Osteocyte (in vitro differentiated cells): ENCODE measurements at places on chromosomes 4 and X. TPM values are rescaled to one million over a fixed set of nuclear protein-coding genes. Genes with fewer than 3 reads are reported as not detected.

DNA sequence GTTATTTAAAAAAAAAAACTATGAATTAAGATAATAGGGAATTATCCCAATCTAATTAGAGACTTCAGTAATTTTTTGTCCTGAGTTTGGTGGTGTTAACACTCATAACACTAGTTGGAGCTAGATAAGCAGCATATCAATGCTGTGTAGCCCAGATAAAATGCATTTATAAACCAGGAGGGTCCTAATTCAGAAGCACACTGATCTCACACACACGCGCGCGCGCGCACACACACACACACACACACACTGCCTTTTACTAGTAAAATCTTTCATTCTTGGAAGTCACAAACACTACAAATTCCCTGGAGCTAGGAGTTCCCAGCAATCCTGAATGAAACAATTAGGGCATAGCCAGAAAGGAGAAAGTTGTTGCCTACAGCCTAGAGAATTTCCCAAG lies 3.2 kb downstream of the UNC5C start:
- DNase-seq, result no peak
- peaks cover 72% of the 10 kb centered on the region for H3K27me3 ChIP-seq
- H3K27ac ChIP-seq, result no peak overlapping the region
- no peaks in the 10 kb centered on the region for H3K36me3 ChIP-seq
- H3K4me1 ChIP-seq, result peaks cover 17% of the 10 kb centered on the region
- no peak overlapping the region for H3K4me3 ChIP-seq

- H3K36me3 ChIP-seq, result peaks cover 3% of the 10 kb centered on the region
- no peak for DNase-seq
- peaks cover 27% of the 10 kb centered on the region for H3K4me1 ChIP-seq
- peak overlapping the region; percentile 20 for H3K4me3 ChIP-seq
These were observed 3.2 kb downstream of the CXorf38 start for GRCh38 chrX:40644176-40644575.

GRCh38 chrX:112067601-112068000 lies 15.0 kb downstream of the TRPC5 start:
- no peak for DNase-seq
- H3K27me3 ChIP-seq, result no peaks in the 10 kb centered on the region
- no peak overlapping the region for H3K4me3 ChIP-seq
- no peaks in the 10 kb centered on the region for H3K36me3 ChIP-seq
- no peaks in the 10 kb centered on the region for H3K4me1 ChIP-seq

- no peak for DNase-seq
- no peak overlapping the region for H3K27ac ChIP-seq
- H3K27me3 ChIP-seq, result no peaks in the 10 kb centered on the region
- H3K4me3 ChIP-seq, result no peak overlapping the region
- no peaks in the 10 kb centered on the region for H3K4me1 ChIP-seq
These were observed 373.8 kb downstream of the STIM2 start for GRCh38 chr4:27234306-27234899.

GRCh38 chr4:188417181-188417580 lies 277.9 kb downstream of the TRIML1 start:
- no peak for DNase-seq
- H3K4me3 ChIP-seq, result no peak overlapping the region
- no peaks in the 10 kb centered on the region for H3K36me3 ChIP-seq
- H3K27ac ChIP-seq, result no peak overlapping the region

- H3K27me3 ChIP-seq, result peaks cover 3% of the 10 kb centered on the region
- no peak overlapping the region for H3K4me3 ChIP-seq
These were observed 29.8 kb downstream of the SPANXA2 start for GRCh38 chrX:141619336-141619735.

- H3K27me3 ChIP-seq, result no peaks in the 10 kb centered on the region
- no peak for DNase-seq
These were observed 87.0 kb downstream of the ZNF827 start for GRCh38 chr4:145851511-145852201.

DNA sequence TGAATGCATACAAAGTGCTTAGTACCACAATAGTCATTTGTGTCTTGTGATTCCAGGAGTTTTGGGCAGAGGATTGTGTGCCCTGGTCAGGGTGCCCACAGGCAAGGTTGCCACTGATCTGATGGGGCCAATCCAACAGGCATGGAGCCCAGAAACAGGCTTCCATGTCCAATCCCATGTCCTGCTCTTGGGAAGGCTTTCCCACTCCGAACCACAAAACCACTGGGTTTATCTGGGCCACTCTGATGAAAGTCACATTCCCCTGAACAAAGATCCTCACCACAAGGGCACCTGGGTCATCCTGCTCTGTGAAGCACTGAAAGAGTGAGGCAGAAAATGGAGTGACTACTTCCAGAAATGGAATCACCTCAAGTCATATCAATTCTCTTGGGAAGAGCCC lies 96.9 kb downstream of the MAMLD1 start:
- DNase-seq, result no peak
- H3K4me3 ChIP-seq, result no peak overlapping the region
- H3K27me3 ChIP-seq, result no peaks in the 10 kb centered on the region
- no peaks in the 10 kb centered on the region for H3K4me1 ChIP-seq
- no peak overlapping the region for H3K27ac ChIP-seq
- H3K36me3 ChIP-seq, result peaks cover 5% of the 10 kb centered on the region

DNA sequence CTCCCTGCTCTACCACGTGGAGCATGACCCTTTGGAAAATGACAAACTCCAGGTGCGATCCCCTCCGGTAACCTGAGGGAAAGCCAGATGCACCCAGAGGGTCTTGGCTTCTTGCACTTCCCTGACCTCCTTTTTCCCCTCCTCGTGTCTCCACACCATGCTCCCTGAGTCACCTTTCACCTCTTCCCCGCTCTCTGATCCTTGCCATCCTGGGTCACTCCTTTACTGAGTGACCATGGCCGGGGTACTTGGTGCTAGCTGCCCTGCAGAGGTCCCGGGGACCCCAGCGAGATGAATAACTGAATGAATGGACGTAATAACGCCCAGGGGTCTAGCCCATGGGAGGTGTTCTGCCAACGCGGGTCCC lies 401 bp upstream of the ZFP92 start:
- H3K4me1 ChIP-seq, result no peaks in the 10 kb centered on the region
- no peak overlapping the region for H3K4me3 ChIP-seq
- H3K27me3 ChIP-seq, result peaks cover 8% of the 10 kb centered on the region
- no peaks in the 10 kb centered on the region for H3K36me3 ChIP-seq
- no peak overlapping the region for H3K27ac ChIP-seq
- no peak for DNase-seq

- no peaks in the 10 kb centered on the region for H3K4me1 ChIP-seq
- no peak for DNase-seq
- peaks cover 3% of the 10 kb centered on the region for H3K36me3 ChIP-seq
- H3K27ac ChIP-seq, result no peak overlapping the region
- H3K4me3 ChIP-seq, result no peak overlapping the region
These were observed 550.7 kb downstream of the ADGRL3 start for GRCh38 chr4:61750810-61751209.

GRCh38 chrX:41526925-41527324 lies 79.8 kb downstream of the NYX start:
- no peak for DNase-seq
- H3K36me3 ChIP-seq, result peaks cover 33% of the 10 kb centered on the region
- H3K27me3 ChIP-seq, result no peaks in the 10 kb centered on the region
- H3K4me3 ChIP-seq, result no peak overlapping the region

DNA sequence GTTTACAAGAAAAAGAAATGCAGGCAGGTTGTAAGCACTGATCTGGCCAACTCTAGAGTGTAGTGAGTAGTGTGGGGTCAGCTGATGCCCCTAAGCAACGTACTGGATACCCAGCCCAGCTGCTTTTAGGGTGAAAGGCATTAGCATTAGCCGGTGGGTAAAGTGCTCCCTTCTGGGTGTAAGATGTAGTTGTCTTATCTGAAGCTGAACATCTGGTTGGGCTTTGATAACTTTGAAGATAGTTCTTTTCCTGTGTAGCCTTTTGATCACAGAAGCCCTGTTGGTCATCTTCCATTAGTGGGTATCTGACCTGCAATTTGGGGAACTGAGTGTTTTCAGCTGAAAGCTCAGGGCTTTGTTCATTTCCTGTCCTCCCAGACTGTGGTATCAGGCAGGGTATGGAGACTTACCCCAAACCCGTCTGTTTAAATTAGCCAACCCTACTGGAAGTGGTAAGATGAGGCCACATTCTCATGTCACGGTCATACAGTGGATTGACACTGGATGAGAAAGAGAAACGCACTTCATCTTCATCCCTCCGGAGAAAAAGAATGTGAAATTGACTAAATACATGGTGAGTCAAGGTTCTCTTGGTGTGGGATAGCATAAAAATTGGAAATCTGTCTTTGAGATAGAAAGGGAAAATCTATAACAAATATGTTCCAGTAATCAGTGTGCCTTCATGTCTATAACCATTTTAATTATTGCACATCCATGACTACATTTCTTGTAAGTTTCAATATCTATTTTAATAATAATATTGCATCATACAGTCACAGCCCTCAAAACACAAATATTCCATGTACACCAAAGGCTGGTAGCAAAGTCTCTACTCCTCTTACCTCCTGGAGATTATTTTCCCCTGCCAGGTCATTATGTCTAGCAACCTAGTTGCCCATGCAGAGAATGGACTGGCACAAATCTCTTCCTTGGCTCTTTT lies 8.7 kb downstream of the RHOH start:
- peak overlapping the region; percentile 21 for H3K27ac ChIP-seq
- H3K4me1 ChIP-seq, result peaks cover 3% of the 10 kb centered on the region
- H3K36me3 ChIP-seq, result no peaks in the 10 kb centered on the region
- H3K4me3 ChIP-seq, result no peak overlapping the region
- H3K27me3 ChIP-seq, result peaks cover 2% of the 10 kb centered on the region

- H3K4me3 ChIP-seq, result no peak overlapping the region
- peaks cover 37% of the 10 kb centered on the region for H3K36me3 ChIP-seq
- peak overlapping the region; percentile 76 for H3K27ac ChIP-seq
- peaks cover 23% of the 10 kb centered on the region for H3K4me1 ChIP-seq
These were observed 53.0 kb downstream of the DCUN1D4 start for GRCh38 chr4:51895816-51896408.

DNA sequence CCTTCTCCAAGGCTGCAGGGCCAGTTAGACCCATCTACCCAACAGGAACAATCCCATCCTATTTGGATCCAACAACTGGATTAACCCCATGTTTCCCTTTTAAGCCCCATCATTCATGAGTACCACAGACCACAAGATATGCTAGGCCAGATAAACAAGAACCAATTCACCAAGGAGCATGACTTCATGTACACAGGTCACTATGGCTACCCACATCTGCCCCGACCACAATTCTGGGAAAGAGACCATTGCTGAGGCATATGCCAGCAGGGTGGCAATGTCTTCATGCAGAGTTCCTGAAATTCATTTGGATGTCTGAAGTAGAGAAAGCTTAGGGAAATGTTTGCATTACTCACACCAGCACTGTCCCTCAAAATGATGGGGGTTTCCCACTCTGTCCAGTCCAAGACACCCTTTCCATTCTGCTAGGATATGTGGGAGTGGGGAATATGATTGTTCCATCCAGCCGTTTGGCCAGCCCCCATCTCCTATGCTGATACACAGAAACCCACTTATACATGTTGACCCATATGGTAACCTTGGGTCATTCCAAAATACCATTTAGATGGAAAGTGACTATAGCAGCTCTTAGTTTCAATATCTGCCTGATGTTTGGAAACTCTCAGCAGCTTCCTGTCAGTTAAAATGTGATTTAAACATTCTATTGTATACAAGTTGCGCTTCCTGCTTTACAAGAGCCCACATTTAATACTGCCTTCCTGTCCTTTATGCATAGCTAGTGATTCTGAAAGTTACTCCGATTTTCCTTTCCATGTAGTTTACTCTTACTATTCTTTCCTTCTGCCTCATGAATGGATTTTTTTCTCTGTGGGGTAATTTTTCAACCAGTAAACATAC lies 129.0 kb downstream of the AMMECR1 start:
- no peak overlapping the region for H3K27ac ChIP-seq
- peaks cover 8% of the 10 kb centered on the region for H3K36me3 ChIP-seq
- no peak for DNase-seq
- no peak overlapping the region for H3K4me3 ChIP-seq
- no peaks in the 10 kb centered on the region for H3K27me3 ChIP-seq
- peaks cover 5% of the 10 kb centered on the region for H3K4me1 ChIP-seq

DNA sequence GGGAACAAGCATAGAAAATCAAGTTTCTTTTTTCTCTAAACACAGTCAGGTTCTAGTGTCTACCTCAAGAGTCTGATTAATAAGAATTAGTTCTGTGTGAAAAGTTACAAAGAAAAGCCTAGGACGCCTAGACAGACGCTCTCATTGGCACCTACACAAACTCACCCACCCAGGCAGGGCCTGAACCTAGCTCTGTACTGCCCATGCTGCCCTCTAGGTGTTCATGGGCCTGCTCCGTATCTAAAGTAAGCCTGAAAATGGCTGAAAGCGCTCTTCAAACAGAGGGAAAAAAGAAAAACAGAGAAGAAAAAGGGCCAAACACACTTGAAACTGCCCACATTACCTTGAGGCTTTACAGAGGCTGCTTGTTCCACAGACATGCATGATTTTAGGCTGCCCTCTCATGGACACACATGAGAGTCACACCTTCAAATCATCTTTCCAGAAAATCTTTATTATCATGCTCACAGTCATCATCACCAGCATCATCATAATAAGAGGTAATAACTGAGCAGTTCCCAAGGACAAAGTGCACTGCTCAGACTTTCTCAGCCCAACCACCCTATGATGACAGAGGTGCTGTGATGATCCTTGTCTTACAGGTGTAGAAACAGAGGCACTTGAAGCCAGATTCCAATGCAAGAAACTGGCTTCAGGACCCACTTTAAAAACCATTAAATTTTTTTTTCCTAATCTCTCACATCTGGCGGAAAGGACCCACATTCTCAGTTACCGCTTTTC lies 49.6 kb downstream of the MAP7D2 start:
- DNase-seq, result no peak
- H3K4me3 ChIP-seq, result no peak overlapping the region
- H3K27ac ChIP-seq, result peak overlapping the region; percentile 56
- H3K27me3 ChIP-seq, result no peaks in the 10 kb centered on the region

GRCh38 chrX:21934414-21934813 lies 6.1 kb upstream of the SMS start:
- H3K27me3 ChIP-seq, result no peaks in the 10 kb centered on the region
- DNase-seq, result no peak
- H3K27ac ChIP-seq, result no peak overlapping the region
- H3K36me3 ChIP-seq, result no peaks in the 10 kb centered on the region
- peaks cover 33% of the 10 kb centered on the region for H3K4me1 ChIP-seq

DNA sequence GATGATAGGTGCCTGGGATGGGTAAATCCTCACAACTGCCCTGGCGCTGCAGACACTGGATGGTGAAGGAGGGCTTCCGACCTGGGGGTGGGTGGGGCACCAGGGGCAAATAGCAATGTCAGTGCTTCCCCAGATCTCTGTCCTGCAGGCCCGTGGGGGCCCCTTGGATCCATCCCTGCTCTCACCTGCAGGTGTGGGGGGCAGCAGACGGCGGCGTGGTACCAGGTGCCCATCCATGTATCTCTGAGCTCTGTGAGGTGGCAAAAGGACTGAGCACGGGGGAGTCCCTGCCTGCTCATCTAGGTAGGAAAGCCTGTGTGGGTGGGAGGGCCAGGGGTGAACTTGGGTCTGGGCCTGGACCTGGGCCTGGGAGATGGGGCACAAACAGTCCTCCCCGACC lies 6.5 kb upstream of the SYP start:
- no peaks in the 10 kb centered on the region for H3K36me3 ChIP-seq
- DNase-seq, result no peak
- H3K27ac ChIP-seq, result no peak overlapping the region

- H3K4me3 ChIP-seq, result no peak overlapping the region
- H3K4me1 ChIP-seq, result peaks cover 28% of the 10 kb centered on the region
- H3K36me3 ChIP-seq, result no peaks in the 10 kb centered on the region
- DNase-seq, result no peak
- H3K27ac ChIP-seq, result no peak overlapping the region
- H3K27me3 ChIP-seq, result no peaks in the 10 kb centered on the region
These were observed 32.0 kb upstream of the KIAA0232 start for GRCh38 chr4:6750286-6751221.

FIP1L1 gene
- total RNA-seq, result 54.8 and 57.8 TPM in 2 replicates

ATP5ME gene
- 261 and 271 TPM in 2 replicates for total RNA-seq

MTNR1A gene
- not detected in 2 replicates for total RNA-seq

SULT1E1 gene
- total RNA-seq, result 5.1 and 6.6 TPM in 2 replicates

SMIM31 gene
- not detected in 2 replicates for total RNA-seq

CCDC120 gene
- total RNA-seq, result 8.5 and 9.6 TPM in 2 replicates

ZRSR2 gene
- total RNA-seq, result 14.0 and 16.3 TPM in 2 replicates
